ENCODE measurements at places on chromosomes 3 and 15.

DNA sequence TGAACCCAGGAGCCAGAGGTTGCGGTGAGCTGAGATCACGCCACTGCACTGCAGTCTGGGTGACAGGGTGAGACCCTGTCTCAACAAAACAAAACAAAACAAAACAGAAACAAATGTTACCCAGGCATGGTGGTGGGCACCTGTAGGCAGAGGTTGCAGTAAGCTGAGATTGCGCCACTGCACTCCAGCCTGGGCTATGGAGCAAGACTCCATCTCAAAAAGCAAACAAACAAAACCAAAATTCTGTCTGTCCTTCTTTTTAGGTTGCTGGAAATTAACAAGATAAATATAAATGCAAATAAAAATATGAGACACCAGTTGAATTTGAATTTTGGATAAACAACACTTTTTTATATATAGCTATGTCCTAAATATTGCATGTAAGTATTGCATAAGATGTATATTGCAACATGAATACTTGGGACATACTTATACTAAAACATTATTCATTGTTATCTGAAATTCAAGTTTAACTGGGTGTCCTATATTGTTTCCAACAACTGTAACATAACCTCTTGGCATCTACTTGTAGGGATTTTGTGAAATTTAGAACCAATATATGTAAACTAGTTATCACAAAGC, 4.7 kb upstream of the CEP97 start:
- no peak for DNase-seq

DNA sequence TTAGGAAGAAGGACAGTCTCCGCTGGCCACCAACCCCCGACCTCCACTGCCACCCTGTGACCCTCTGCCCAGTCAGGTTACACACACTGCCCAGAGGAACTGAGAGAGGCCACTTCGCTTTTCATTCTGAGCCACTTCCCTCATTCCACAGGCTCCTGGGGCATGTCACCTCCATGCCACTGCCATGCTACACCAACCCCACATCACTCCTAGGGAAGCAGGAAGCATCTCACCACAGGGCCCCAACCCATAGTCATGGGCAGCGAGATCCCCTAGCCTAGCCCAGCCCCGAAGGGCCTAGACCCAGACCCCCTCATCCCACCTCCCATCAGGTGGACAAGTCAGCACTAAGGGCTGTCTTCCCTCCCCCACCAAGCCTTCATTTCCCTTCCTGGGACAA, 1.4 kb downstream of the PLCB2 start:
- DNase-seq: no peak

DNA sequence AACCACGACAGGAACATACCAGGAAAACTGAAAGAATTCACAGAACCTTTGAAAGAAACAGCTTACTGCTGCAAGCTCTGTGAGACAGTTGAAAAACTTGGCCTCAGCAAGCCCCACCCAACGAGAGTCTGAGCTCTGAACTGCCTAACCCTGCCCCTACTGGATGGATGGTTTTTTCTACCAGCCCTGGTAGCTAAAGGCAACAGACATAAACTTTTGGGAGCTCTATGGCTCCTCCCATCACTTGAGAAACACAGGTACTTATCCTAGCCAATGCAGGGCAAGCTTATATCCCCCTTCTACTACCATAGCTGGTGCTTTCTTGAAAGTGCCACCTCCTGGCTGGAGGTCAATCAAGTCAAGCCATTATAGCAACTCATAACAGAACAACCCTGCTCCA, 471.8 kb downstream of the GRM7 start:
- DNase-seq: no peak

DNA sequence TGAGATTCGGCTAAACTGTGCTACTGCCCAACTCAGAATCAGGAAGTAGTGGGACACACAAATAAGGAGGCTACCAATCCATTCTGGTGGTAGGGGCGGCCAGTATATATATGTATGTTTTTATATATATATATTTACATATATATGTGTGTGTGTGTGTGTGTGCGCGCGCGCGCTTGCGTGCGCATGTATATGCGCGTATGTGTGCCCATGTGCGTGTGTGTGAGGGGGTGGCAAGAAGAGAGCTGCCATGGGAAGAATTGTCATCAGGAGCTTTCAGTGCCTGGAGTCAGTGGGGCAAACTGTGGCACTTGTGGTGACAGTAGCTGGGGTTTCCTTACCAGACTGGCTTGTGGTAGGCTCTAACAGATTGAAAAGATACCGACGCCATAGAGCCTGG, 26.5 kb downstream of the GXYLT2 start:
- DNase-seq: no peak

DNA sequence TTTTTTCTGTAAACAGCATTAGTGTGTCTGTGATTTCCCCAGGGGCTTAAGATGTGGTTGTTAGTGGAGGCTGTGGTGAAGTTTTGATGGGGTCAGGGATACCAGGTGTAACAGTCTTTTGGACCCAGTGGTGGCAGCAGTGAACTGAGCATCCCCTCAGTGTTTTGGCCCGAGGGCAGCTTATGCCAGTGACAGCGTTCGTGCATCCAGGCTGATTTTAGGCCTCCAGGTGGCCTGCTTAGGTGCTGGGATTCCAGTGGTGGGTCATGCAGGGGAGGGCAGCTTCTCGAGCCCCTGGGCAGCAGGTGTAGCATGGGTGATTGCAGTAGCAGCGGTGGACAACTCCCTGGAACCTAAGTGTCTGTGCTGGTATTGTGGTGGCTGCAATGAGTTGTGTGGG, 29.2 kb downstream of the STT3B start:
- DNase-seq: no peak

GRCh38 chr3:6452974-6453373, 407.9 kb upstream of the GRM7 start:
- no peak for DNase-seq

GRCh38 chr3:126372413-126373145, 15.4 kb upstream of the KLF15 start:
- no peak for DNase-seq
